ENCODE measurements at places on chromosomes 6 and 20.

GRCh38 chr20:38395165-38395564 is 40.0 kb downstream of the SNHG17 start:
- DNase-seq, result peak; percentile 26
- H3K4me1 ChIP-seq, result peaks cover 21% of the 10 kb centered on the region
- H3K27me3 ChIP-seq, result no peaks in the 10 kb centered on the region
- no peak overlapping the region for H3K27ac ChIP-seq

GRCh38 chr6:129730477-129731165 is 20.6 kb upstream of the ARHGAP18 start:
- no peaks in the 10 kb centered on the region for H3K27me3 ChIP-seq
- H3K4me1 ChIP-seq, result no peaks in the 10 kb centered on the region
- H3K27ac ChIP-seq, result no peak overlapping the region
- DNase-seq, result no peak
- H3K36me3 ChIP-seq, result no peaks in the 10 kb centered on the region

GRCh38 chr6:145699462-145699861 is 35.9 kb downstream of the EPM2A start:
- no peak overlapping the region for H3K27ac ChIP-seq
- DNase-seq, result no peak
- H3K36me3 ChIP-seq, result no peaks in the 10 kb centered on the region
- no peaks in the 10 kb centered on the region for H3K27me3 ChIP-seq
- no peak overlapping the region for H3K4me3 ChIP-seq
- no peaks in the 10 kb centered on the region for H3K4me1 ChIP-seq

DNA sequence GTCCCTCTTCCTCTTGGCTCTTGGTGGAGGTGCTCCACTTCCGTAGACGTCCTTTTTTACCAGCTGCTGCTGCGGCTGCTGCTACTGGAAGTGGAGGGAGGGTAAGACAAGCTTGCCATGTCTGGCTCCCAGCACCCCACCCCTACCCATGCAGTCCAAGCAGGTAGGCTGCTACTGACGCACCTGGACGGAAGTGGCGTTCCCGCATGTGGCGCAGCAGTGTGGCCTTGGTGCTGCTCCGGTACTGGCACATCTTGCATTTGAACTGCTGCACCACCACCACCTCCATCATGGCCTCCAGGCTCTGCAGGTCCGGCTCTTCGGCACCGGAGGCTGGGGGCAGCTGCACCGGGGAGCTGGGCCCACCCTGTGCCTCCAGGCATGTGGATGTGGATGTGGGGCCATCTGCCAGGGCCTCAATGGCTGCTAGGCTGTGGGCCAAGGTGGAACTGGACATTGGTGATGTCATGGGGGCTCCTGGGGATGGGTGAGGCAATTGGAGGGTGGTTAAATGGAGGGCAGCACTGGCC is 4.4 kb downstream of the ZNF335 start:
- peaks cover 7% of the 10 kb centered on the region for H3K4me1 ChIP-seq
- DNase-seq, result no peak
- H3K27me3 ChIP-seq, result no peaks in the 10 kb centered on the region
- H3K36me3 ChIP-seq, result peaks cover 25% of the 10 kb centered on the region
- H3K4me3 ChIP-seq, result no peak overlapping the region
- H3K27ac ChIP-seq, result no peak overlapping the region

GRCh38 chr6:39035681-39036080 is 12.9 kb upstream of the GLP1R start:
- DNase-seq, result no peak
- H3K27ac ChIP-seq, result no peak overlapping the region
- no peaks in the 10 kb centered on the region for H3K36me3 ChIP-seq
- no peak overlapping the region for H3K4me3 ChIP-seq
- no peaks in the 10 kb centered on the region for H3K4me1 ChIP-seq

DNA sequence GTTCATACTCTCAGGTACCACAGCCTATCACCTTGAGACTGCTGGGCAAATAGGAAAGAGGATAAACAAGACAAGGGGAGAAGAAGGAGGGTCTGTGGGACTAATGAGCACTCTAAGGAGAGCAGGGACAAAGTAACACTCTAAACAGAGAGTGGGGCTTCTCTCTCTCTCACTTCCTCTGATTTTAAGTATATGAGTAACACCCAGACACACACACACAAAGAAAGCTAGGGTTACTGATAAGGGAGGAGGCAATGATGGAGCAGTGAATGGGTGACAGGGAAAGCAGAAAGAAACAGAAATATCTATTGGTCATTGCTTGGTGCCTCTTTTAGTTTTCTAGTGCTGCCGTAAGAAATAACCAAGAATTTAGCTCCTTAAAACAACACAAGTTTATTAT is 96.2 kb upstream of the RNF217 start:
- no peak for DNase-seq
- no peak overlapping the region for H3K4me3 ChIP-seq
- H3K27me3 ChIP-seq, result no peaks in the 10 kb centered on the region
- no peaks in the 10 kb centered on the region for H3K4me1 ChIP-seq

DNA sequence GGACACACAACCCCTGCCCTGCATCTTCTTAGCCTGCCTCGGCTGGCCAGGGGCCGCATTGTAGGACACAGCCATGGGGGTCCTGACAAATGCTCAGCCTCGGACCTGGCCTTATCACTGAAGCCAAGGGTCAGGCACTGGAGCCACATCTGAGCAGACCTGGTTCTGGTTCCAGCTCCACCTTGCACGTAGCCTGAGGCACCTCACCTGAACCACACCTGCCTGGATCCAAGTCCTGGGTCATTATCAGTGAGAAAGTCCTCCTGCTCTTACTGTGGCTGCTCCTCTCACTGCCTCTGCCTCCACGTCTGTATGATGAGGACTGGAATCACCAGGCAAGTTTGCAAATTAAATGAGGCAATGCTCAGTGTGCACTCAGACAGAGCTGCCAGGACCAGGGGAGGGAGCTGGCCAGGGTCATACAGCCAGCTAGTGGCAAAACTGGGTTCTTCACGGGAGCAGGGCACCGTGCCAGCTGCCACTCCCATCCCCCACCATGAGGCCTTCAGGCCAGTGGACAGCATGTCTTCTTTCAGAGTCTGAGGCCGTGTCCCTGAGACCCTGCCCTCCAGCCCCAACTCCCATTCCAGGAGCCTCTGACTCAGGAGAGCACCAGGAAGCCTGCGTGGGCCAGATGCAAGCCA is 40.2 kb downstream of the MRPL14 start:
- no peaks in the 10 kb centered on the region for H3K4me1 ChIP-seq
- H3K36me3 ChIP-seq, result peaks cover 10% of the 10 kb centered on the region
- H3K27me3 ChIP-seq, result no peaks in the 10 kb centered on the region
- H3K27ac ChIP-seq, result no peak overlapping the region
- no peak overlapping the region for H3K4me3 ChIP-seq

DNA sequence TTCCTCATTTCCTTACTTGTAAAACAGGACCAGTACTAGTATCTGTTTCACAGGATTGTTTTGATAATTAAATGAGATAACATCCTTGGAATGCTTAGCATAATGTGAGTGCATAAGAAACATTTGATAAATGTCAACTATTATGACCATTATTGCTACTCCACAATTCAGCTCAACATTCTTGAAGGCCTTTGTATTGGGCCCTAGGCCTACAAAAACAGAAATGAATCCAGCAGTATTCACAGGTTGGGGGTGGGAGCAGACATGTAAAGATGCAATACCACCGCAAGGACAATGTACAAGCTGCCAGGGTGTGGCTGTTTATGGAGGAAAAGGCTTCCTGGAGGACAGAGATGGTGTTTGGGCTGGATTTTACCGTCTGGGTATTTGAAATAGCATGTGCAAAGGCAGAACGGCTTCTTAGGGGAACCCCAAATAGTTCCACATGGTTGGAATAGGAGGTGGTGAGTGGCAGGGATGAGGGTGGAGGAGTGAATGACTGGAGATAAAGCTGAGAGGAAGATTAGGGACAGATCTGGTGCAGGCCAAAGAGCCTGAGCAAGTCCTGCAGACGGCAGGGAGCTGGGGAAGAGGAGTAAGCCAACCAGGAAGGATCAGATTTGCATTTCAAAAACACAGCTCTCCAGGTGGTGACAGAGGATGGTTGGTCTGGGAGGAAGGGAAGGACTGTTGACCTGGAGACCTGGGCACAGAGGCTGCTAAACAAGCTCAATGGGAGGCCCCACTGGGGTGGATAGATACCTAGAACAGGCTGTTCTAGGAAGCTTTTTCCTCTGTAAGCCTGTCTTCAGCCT is 57.0 kb upstream of the EPB41L1 start:
- H3K27ac ChIP-seq, result peak overlapping the region; percentile 58
- no peaks in the 10 kb centered on the region for H3K36me3 ChIP-seq
- H3K4me1 ChIP-seq, result peaks cover 22% of the 10 kb centered on the region
- H3K27me3 ChIP-seq, result peaks cover 10% of the 10 kb centered on the region

DNA sequence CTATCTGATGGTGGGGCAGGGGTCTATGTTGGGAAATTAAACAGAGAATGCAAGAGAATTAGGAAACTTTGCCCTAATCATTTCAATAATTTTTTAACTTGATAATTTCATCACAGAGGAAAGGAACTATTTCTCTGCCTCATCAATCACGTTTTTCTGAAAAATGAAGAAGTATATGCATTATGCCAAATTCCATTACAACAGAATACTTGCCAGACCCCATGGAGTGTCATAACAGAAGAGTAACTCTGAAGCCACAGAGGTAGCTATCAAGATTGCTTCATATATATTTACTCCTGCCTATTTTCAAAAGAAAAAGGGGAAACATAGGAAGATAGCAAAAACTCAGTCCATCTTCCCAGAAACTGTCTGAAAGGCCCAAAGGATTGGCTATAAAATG is 5.7 kb upstream of the USP49 start:
- peaks cover 5% of the 10 kb centered on the region for H3K4me1 ChIP-seq
- no peak overlapping the region for H3K27ac ChIP-seq
- DNase-seq, result no peak
- no peaks in the 10 kb centered on the region for H3K27me3 ChIP-seq
- H3K36me3 ChIP-seq, result peaks cover 6% of the 10 kb centered on the region

GRCh38 chr6:72954716-72955115 is 270.6 kb downstream of the KHDC1L start:
- H3K27ac ChIP-seq, result no peak overlapping the region
- peaks cover 4% of the 10 kb centered on the region for H3K4me1 ChIP-seq
- no peaks in the 10 kb centered on the region for H3K27me3 ChIP-seq
- H3K4me3 ChIP-seq, result no peak overlapping the region
- DNase-seq, result no peak
- no peaks in the 10 kb centered on the region for H3K36me3 ChIP-seq

DNA sequence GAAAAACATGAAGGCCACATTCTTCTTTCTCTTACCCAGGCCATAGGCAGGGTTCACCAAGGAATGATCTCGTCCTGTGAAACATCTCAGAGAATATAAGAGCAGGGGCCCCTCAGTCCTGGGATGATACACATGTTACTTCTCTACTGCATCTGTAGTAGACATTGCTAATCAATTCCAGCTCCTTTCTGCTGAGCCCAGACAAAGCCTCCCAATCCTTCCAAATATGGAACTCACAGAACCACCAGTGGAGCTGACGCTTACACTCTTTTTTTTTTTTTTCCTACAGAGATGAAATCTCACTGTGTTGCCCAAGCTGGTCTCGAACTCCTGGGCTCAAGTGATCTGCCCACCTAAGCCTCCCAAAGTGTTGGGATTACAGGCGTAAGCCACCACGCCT is 9.1 kb downstream of the SNTA1 start:
- no peaks in the 10 kb centered on the region for H3K4me1 ChIP-seq
- DNase-seq, result no peak
- no peak overlapping the region for H3K4me3 ChIP-seq
- H3K27ac ChIP-seq, result peak overlapping the region; percentile 80

DNA sequence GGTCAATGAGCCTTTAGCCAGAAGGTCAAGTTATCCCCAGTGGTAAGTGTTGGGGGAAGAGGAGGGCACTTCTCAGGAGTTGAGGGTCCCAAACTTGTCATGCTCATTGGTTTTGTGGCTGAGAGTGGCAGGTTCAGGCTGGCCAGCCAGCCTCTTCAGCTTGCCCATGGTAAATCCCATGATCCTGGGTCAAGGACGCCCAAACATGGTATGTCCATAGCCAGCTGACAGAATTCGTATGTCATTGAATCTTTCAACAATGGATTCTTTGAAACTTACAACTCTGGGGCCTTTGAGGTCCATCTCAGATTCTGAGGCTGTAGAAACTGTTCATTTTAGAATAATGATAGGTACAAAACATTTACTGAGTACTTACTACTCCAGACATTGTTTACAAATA is 36.1 kb upstream of the RSPO4 start:
- no peak overlapping the region for H3K4me3 ChIP-seq
- no peaks in the 10 kb centered on the region for H3K27me3 ChIP-seq
- DNase-seq, result no peak
- no peaks in the 10 kb centered on the region for H3K4me1 ChIP-seq
- no peak overlapping the region for H3K27ac ChIP-seq

DNA sequence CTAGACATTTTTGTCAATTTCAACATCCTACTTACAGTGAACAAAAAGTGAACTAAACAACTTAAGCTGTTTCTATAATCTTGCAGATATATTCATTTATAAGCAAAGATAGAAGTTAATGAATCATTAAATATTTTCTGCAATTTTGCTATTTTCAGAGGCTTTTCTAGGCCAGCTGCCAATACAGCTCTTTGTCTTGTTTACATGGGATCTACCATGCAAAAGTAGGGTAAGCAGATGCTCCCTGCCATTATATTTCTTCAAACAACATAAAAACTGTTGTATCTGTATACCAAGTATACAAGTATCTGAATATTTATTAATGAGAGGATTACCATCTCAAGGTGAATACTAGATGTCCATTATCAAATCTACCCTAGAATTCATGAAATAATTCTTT is 15.4 kb downstream of the PNISR start:
- no peak overlapping the region for H3K4me3 ChIP-seq
- no peaks in the 10 kb centered on the region for H3K27me3 ChIP-seq
- peaks cover 34% of the 10 kb centered on the region for H3K4me1 ChIP-seq

DNA sequence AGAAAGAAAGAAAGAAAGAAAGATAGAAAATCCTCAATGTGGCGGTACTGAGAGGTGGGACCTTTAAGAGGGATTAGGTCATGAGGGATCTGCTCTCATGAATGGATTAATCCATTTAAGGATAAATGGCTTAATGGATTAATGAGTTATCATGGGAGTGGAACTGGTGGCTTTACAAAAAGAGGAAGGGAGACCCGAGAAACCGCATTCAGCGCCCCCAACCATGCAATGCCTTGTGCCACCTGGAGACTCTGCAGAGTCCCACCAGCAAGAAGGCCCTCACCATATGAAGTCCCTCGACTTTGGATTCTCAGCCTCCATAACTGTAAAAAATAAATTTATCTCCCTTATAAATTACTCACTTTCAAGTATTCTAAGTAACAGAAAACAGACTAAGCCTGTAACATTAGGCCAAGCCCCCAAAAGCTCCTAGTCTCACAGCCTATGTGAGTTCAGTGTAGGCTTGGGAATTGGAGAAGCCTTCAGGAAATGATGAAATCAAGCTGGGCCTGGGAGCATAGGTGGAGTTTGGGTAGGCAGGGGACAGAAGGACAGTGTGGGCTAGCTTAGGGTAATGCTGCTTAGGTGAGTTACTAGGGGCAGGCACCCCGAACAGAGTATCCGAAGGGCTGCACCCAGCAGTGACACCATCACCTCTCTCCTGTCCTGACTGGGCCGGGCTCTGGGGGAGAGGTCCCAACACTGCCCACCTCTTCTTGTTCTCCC is 36.2 kb upstream of the RNF24 start:
- H3K4me1 ChIP-seq, result no peaks in the 10 kb centered on the region
- H3K27ac ChIP-seq, result no peak overlapping the region
- H3K36me3 ChIP-seq, result no peaks in the 10 kb centered on the region
- no peak overlapping the region for H3K4me3 ChIP-seq
- no peaks in the 10 kb centered on the region for H3K27me3 ChIP-seq
- DNase-seq, result no peak

GRCh38 chr20:32888636-32889035 is 29.9 kb downstream of the EFCAB8 start:
- H3K4me1 ChIP-seq, result no peaks in the 10 kb centered on the region
- no peak overlapping the region for H3K4me3 ChIP-seq
- H3K27me3 ChIP-seq, result no peaks in the 10 kb centered on the region
- H3K36me3 ChIP-seq, result no peaks in the 10 kb centered on the region
- DNase-seq, result no peak
